ENCODE measurements at places on chromosomes 3 and 15.

DNA sequence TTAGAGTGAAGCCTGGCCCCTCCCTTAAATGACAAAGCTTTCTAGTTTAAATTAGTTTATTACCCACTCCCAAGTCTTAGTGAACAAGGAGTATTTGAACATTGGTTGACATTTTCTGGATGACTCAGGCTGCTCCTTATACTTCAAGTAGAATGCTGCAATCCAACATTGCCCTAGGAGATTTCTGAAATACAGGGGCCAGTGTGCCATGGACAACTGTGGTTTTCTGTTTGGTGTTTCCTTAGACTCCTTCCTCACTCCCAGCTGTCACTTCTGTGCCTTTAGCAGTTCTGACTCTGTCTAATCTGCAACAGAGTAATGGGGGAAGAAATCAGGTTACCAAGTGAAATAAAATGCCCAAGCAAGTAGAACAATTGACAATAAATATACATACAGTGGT is 116.1 kb upstream of the P2RY1 start:
- DNase-seq: no peak

GRCh38 chr3:148755570-148755969 is 57.9 kb downstream of the AGTR1 start:
- no peak for DNase-seq

GRCh38 chr3:169044331-169045113 is 619.0 kb downstream of the MECOM start:
- no peak for DNase-seq

DNA sequence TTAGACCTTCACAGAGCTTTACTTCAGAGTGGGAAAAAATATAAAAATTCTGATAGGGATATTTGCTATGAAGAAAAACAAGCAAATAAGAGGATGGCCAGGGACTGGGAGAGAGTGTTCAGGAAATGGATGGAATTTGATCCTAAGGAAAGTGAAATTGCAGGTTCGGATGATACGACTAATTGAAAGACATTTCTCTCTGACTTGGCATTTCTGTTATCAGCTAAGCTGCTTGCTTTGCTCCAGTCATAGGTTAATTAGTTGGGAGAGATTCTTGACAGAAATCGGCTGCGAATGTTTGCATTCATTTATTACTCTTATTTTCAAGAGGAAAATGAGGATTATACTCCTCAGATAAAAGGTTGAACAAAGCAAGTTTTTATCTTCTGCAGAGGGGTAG is 808.7 kb upstream of the NECTIN3 start:
- DNase-seq: no peak

- no peak for DNase-seq
Observed at GRCh38 chr3:124455891-124456290, 274.4 kb upstream of the UMPS start.

- no peak for DNase-seq
Observed at GRCh38 chr3:158086776-158087175, 19.4 kb downstream of the SHOX2 start.

DNA sequence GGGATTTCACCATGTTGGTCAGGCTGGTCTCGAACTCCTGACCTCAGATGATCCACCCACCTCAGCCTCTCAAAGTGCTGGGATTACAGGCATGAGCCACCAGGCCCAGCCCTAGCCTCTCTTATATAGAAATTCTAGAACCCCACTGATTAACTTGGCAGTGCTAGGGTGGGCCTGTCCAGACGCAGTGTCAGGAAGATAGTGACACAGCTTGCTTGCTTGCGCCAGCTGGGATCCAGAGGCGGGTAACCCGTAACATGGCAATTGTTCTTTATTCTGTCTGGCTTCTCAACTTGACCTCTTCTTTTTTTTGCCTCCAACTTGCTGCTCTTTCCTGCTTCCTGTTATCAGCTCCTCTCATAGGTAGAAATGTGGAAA is 16.2 kb downstream of the CEP19 start:
- no peak for DNase-seq

DNA sequence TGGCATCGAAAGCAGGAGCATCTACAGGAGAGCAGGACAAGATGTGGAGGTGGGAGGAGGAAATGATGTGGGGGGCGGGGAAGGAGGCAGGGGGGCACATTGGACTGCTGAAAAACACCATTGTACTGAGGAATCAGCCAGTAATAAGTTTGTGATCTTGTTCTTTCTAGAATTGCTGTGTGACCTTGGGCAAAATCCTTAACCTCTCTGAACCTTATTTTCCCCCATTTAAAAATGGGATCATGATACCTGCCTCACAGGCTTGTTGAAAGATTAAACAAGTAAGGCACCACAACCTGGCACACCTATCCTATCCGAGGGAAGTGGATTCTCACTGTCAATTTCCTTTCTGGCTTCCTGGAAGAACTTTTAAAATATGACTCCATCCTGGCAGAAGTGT is 56.9 kb upstream of the ARRDC4 start:
- DNase-seq: no peak

- DNase-seq: no peak
Observed at GRCh38 chr3:60188803-60189202, 1062.4 kb downstream of the FHIT start.

GRCh38 chr15:74268020-74268419 is 31.9 kb downstream of the CCDC33 start:
- DNase-seq: no peak

GRCh38 chr3:28042095-28042635 is 199.3 kb upstream of the CMC1 start:
- no peak for DNase-seq

DNA sequence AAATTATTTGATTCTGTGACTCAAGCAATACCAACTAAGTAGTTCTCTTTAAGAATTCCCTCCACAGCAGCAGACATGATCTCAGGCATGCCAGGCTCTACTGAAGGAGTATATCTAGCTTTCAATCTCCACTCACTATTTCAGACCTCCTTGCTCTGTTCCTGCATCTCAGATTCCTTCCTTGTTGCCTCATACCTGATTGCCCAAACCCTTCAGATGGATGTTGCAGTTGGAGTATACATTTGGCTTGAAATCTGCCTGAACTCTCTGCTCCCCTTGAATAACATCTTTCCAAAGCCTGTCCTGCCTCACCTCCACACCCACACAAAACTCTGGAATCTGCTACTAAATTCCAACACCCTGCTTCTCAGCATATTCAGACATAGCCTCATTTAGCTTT is 19.8 kb upstream of the TM4SF4 start:
- no peak for DNase-seq

GRCh38 chr3:182487143-182487542 is 306.2 kb upstream of the ATP11B start:
- DNase-seq: no peak

- DNase-seq: no peak
Observed at GRCh38 chr3:192161661-192162060, 565.7 kb downstream of the FGF12 start.

GRCh38 chr3:46517016-46517783 is 19.4 kb downstream of the RTP3 start:
- no peak for DNase-seq

- DNase-seq: no peak
Observed at GRCh38 chr3:16504242-16504641, 9.3 kb downstream of the RFTN1 start.

GRCh38 chr3:195591852-195592251 is 8.1 kb upstream of the APOD start:
- no peak for DNase-seq

DNA sequence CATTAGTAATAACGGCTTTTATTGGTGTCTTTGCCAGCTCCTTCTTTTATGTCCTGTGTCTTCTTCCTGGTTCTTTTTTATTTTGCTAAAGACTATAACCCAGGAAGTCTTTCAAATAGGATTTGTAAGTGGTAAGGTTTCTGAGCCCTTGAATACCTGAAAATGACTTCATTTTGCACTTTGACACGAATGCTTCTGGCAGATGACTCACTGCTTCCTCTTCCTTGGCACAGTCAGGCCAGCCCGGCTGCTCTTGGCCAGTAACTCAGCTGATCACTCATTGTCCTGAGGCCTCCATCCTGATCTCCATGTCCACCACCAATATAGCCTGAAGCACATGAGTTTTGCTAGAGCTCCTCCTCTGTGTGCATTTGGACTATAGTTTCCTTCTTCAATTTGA is 48.7 kb upstream of the NR2E3 start:
- DNase-seq: no peak

GRCh38 chr3:52004163-52004787 is 8.6 kb upstream of the RPL29 start:
- DNase-seq: no peak

DNA sequence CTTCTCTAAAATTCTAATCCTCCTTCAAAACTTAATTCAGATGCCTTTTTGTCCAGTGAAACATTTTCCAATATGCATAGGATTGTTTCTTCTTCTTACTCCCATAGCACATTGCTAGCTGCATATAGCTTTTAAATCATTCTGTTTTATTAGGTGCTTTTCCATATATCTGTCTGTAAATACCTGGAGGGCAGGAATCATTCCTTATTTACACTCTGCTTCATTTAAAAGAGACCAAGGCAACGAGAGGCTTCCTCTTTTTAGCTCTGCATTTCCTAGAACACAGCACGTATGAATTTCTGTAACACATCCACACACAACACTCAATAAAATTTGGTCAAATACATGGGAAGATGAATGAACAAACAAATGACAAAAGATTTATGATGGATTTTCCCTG is 43.5 kb upstream of the KPNA4 start:
- no peak for DNase-seq

DNA sequence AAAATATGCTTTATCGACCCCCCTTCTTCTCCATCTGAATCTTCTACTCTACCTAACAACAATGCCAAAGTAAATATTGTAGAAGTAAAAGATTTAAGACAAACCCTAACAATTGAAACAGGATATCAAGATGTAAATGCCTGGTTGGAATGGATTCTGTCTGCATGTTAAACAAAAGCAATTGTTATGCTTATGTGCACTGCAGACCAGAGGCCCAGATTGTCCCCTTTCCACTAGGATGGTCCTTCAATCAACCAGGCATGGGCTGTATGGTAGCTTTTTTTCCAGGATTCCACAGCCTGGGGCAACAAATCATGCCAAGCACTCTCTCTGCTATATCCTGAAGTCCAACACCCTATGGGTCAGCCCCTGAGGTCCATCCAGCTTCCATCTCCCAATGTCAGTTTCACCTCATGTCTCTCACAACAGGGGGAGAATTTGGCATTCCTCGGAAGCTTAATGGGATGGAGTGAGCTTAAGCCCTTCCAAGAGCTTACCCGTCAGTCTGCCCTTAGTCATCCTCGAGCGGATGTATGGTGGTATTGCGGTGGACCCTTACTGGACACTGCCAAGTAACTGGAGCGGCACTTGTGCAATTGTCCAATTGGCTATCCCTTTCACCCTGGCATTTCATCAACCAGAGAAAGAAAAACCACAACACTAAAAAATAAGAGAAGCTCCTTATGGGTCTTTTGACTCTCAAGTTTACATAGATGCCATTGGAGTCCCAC is 36.2 kb downstream of the ZNF589 start:
- DNase-seq: no peak

DNA sequence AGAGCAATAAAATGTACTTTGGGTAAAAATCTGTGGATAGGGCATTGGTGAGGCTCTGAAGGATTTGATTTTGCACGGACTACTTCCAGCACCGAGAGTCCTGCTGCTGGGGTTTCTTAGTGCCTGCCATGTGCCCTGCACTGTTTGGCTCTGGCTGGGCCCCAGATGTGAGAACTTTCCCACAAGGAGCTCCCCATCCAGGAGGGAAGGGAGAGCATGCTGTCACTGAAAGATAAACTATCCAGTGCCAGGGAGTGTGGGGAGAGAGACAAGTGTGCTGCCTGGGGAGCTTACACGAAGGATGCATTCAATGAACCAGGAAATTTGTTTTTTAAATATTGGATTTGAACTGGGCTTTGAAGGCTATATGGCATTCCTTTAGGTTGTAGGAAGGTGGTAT is 30.2 kb downstream of the LPP start:
- DNase-seq: no peak

DNA sequence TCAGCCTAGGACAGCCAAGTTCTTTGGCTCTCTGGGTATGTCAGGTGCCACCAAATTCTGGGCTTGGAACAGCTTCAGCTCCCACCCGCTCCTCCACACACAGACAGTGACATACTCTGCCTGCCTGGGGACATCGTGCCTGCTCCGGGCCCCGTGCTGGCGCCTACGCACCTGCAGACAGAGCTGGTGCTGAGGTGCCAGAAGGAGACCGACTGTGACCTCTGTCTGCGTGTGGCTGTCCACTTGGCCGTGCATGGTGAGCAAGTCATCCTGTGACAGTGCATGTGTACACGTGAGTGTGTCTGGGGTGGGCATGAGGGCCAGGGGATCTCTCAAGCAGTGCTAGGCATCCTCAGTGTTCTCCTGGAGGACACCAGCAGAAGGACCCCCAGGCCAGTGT is 922 bp downstream of the IL17RC start:
- DNase-seq: no peak

- no peak for DNase-seq
Observed at GRCh38 chr3:157261000-157261399, 101.1 kb upstream of the CCNL1 start.

Data from activated gamma-delta T cell (primary cell).